ENCODE measurements at places on chromosomes 11 and 22. TPM values are rescaled to one million over a fixed set of nuclear protein-coding genes. Genes with fewer than 3 reads are reported as not detected.

DNA sequence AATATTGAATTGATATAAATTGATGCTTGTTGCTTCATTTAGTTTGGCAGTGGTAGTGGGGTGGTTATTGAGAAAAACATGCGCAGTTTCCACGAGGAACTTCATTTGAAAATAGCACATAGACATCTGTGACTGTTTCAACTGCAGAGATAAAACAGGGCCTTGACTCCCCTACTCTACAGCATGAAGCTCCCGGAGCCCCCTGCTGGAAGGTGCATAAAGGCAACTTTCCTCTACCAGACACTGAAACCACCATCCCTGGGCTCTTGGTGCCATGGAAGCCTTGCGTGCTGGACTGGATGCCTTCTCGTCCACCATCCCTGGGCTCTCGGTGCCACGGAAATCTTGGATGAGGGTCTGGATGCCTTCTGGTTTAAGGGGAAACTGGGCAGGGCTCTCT is 195.9 kb downstream of the CSNK2A3 start:
- no peaks in the 10 kb centered on the region for H3K27me3 ChIP-seq
- DNase-seq, result peak; percentile 69
- peaks cover 26% of the 10 kb centered on the region for H3K4me1 ChIP-seq
- no peak overlapping the region for H3K4me3 ChIP-seq

Gene GLB1L3
- 11.7 TPM for total RNA-seq

DNA sequence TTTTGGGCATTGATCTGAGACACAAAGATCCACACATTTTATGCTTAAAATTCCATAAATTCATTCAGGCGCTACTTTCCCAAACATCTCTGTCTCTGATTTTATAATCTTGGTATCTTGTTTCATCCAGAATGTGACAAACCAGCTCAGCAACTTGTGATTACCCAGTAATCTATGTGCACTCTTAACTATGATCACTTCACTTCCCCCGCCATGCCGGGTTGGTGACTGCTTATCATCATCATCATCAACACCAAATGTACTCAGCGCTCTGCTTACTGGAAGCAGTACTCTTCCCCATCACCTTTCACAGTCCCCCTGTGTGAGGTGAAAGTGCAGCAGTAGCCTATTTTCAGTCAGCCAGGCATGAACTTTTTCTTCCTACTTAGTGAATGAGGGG is 15.2 kb upstream of the MMP7 start:
- no peaks in the 10 kb centered on the region for H3K4me1 ChIP-seq
- DNase-seq, result no peak
- H3K27ac ChIP-seq, result no peak overlapping the region

- H3K27me3 ChIP-seq, result peaks cover 11% of the 10 kb centered on the region
- no peaks in the 10 kb centered on the region for H3K36me3 ChIP-seq
- no peak overlapping the region for H3K27ac ChIP-seq
- DNase-seq, result no peak
- no peak overlapping the region for H3K4me3 ChIP-seq
Measured at GRCh38 chr11:116415095-116415494, 357.7 kb downstream of the BUD13 start.

DNA sequence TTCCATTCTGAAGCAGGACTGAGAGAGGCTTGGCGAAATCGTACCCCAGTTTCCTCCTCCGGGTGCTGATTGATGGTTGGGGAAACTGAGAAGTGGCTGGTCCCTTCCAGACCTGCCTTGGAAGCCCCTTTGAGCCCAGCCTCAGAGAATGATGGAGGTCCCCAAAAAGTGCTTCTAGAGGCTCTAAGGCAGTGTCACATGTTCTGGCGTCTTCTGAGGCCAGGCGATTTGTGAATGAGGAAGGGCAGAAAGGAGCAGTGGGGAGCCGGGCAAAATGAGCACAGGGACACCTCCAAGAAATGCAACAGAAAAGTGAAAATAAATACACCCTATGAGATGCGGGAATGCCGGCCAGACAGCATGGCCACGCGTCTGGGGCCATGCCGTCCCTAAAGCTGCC is 1.0 kb upstream of the LIF start:
- peaks cover 34% of the 10 kb centered on the region for H3K36me3 ChIP-seq
- no peaks in the 10 kb centered on the region for H3K27me3 ChIP-seq
- peak overlapping the region; percentile 99 for H3K4me3 ChIP-seq
- DNase-seq, result no peak
- H3K4me1 ChIP-seq, result peaks cover 61% of the 10 kb centered on the region
- H3K27ac ChIP-seq, result peak overlapping the region; percentile 89

Gene C11orf24
- total RNA-seq, result 37.4 TPM

DNA sequence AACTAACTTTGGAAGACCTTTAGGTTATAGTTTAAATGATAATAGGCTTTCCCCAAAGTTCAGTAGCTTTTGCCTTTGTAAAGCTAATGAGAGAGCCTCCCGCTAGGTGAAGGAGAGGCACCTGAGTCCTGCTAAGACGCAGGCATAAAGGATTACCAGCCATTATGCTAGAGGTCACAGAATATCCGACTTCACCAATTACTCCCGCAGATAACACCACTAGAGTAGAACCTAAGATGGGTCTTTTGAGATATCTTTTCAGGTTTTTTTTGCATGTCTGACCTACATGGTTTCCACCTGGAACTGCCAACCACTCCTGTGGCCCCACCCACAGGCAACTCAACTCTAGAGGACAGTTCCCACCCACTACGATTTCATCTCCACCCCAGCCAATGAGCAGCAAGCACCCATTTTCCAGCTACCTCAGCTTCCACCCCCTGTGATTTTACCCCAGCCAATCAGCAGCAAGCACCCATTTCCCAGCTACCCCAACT is 314.3 kb downstream of the BRD1 start:
- no peaks in the 10 kb centered on the region for H3K27me3 ChIP-seq
- H3K4me1 ChIP-seq, result peaks cover 10% of the 10 kb centered on the region
- no peak for DNase-seq
- no peak overlapping the region for H3K27ac ChIP-seq
- H3K36me3 ChIP-seq, result peaks cover 31% of the 10 kb centered on the region

DNA sequence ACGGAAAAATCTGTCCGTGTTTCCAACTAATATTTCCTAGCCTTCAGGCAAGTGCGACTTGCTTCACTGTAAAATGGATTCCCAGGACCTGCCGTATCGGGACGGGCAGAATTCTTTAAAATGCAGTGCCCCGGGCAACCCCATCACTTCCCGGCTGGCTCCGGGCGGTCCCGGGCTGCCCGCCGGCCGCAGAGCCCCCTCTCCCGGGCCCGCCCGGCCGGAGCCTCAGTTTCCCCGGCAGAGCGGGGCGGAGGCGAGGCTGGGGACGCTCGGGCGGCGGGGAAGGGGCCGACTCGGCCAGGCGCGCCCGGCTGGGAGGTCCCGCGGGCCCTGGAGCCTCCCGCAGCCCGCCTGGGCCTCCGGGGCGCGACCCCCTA is 84.2 kb upstream of the WNT7B start:
- peaks cover 5% of the 10 kb centered on the region for H3K36me3 ChIP-seq
- no peaks in the 10 kb centered on the region for H3K27me3 ChIP-seq
- no peak overlapping the region for H3K4me3 ChIP-seq
- no peak for DNase-seq
- no peak overlapping the region for H3K27ac ChIP-seq

- no peaks in the 10 kb centered on the region for H3K4me1 ChIP-seq
- H3K36me3 ChIP-seq, result no peaks in the 10 kb centered on the region
- no peak overlapping the region for H3K27ac ChIP-seq
Measured at GRCh38 chr22:17575681-17576080, 12.4 kb downstream of the SLC25A18 start.

Gene POU2AF3
- not detected for total RNA-seq

- no peaks in the 10 kb centered on the region for H3K4me1 ChIP-seq
- no peak overlapping the region for H3K4me3 ChIP-seq
- H3K27ac ChIP-seq, result no peak overlapping the region
- no peaks in the 10 kb centered on the region for H3K27me3 ChIP-seq
- no peak for DNase-seq
- no peaks in the 10 kb centered on the region for H3K36me3 ChIP-seq
Measured at GRCh38 chr22:41076857-41077256, 15.5 kb upstream of the EP300 start.

- H3K36me3 ChIP-seq, result peaks cover 15% of the 10 kb centered on the region
- peak overlapping the region; percentile 76 for H3K4me3 ChIP-seq
- peaks cover 3% of the 10 kb centered on the region for H3K27me3 ChIP-seq
Measured at GRCh38 chr11:134277183-134278001, 1.2 kb downstream of the GLB1L3 start.

- no peak for DNase-seq
- H3K4me3 ChIP-seq, result no peak overlapping the region
- H3K36me3 ChIP-seq, result no peaks in the 10 kb centered on the region
Measured at GRCh38 chr11:27304514-27304913, 58.5 kb downstream of the CCDC34 start.

DNA sequence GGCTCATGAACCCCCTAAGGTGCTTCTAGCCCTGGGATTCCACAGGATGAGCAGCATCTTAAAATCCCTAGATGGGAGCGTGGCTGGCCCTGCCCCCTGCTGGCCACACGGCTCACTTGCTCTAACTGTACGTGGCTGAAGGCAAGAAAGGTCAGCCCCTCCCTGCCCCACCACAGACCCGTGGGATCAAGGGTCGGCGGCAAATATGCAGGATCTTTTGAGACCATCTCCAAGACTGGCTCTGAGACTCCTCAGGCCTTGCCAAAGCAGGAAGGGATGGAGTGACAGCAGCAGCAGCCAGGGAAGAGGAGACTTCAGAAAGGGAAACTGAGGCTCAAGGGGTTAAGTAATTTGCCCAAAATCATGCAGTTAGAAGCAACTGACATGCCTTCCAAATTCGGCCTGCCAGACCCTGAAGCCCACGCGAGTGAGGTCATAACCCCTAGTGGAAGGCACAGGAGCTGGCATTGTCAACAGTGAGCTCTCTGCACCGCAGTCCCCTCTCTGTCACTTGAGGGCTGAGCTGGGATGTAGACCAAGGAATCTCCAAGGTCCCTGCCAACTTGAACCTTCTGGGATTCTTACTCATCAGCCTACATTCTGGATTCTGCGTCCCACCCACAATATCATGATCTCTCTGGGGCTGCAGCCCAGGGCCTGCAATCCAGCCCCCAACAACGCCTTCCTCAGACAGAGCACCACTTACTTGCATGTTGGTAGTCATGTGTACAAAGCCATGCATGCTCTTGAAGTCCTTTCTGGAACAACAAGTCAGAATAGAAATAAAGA is 31.4 kb downstream of the CREB3L1 start:
- H3K27me3 ChIP-seq, result no peaks in the 10 kb centered on the region
- DNase-seq, result peak; percentile 85
- H3K4me3 ChIP-seq, result no peak overlapping the region
- no peak overlapping the region for H3K27ac ChIP-seq

Gene PHRF1
- 44.5 TPM for total RNA-seq

DNA sequence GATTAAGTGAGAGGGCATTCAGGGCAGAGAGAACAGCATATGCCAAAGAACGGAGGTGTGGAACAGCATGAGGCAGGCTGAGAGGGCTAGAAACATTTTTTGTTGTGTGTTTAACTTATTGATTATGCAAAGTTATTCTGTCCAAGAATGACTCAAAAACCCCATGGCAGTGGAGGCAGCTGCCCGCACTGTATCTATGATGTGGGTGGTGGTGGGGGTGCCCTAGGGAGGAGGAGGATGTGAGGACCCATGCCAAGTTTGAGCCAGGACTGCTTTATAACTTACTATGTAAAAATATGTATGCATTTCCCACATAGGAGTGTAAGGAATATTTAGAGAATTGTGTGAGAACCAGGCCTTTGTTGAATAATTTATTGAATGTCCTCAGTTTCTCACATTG is 85.4 kb upstream of the GNAZ start:
- H3K27me3 ChIP-seq, result peaks cover 5% of the 10 kb centered on the region
- no peak for DNase-seq
- H3K27ac ChIP-seq, result no peak overlapping the region

Gene CCDC73
- total RNA-seq, result not detected

- no peaks in the 10 kb centered on the region for H3K36me3 ChIP-seq
- H3K4me1 ChIP-seq, result no peaks in the 10 kb centered on the region
- H3K27me3 ChIP-seq, result peaks cover 7% of the 10 kb centered on the region
- no peak overlapping the region for H3K27ac ChIP-seq
- no peak overlapping the region for H3K4me3 ChIP-seq
Measured at GRCh38 chr11:35536470-35536869, 11.1 kb upstream of the PAMR1 start.

- no peak overlapping the region for H3K27ac ChIP-seq
- H3K36me3 ChIP-seq, result no peaks in the 10 kb centered on the region
- H3K27me3 ChIP-seq, result peaks cover 6% of the 10 kb centered on the region
- no peak for DNase-seq
Measured at GRCh38 chr11:117868815-117869561, 7.5 kb downstream of the FXYD6 start.

- no peaks in the 10 kb centered on the region for H3K4me1 ChIP-seq
- no peak overlapping the region for H3K4me3 ChIP-seq
- no peaks in the 10 kb centered on the region for H3K27me3 ChIP-seq
- DNase-seq, result peak; percentile 2
- no peak overlapping the region for H3K27ac ChIP-seq
- H3K36me3 ChIP-seq, result no peaks in the 10 kb centered on the region
Measured at GRCh38 chr11:2574553-2575535, 125.0 kb downstream of the KCNQ1OT1 start.

- peaks cover 16% of the 10 kb centered on the region for H3K36me3 ChIP-seq
- peak overlapping the region; percentile 91 for H3K27ac ChIP-seq
- H3K27me3 ChIP-seq, result no peaks in the 10 kb centered on the region
- DNase-seq, result peak; percentile 74
Measured at GRCh38 chr22:40463017-40463631, 92.7 kb downstream of the SGSM3 start.

Gene TMEM218
- 11.3 TPM for total RNA-seq

Gene USP47
- 43.3 TPM for total RNA-seq

Gene KCNJ4
- total RNA-seq, result not detected

DNA sequence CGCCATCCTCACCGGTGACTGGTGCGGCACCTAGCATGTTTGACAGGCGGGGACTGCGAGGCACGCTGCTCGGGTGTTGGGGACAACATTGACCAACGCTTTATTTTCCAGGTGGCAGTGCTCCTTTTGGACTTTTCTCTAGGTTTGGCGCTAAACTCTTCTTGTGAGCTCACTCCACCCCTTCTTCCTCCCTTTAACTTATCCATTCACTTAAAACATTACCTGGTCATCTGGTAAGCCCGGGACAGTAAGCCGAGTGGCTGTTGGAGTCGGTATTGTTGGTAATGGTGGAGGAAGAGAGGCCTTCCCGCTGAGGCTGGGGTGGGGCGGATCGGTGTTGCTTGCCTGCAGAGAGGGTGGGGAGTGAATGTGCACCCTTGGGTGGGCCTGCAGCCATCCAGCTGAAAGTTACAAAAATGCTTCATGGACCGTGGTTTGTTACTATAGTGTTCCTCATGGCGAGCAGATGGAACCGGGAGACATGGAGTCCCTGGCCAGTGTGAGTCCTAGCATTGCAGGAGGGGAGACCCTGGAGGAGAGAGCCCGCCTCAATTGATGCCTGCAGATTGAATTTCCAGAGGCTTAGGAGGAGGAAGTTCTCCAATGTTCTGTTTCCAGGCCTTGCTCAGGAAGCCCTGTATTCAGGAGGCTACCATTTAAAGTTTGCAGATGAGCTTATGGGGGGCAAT is 1.1 kb downstream of the NEAT1 start:
- H3K27me3 ChIP-seq, result peaks cover 6% of the 10 kb centered on the region
- peaks cover 69% of the 10 kb centered on the region for H3K36me3 ChIP-seq

Gene TRIOBP
- total RNA-seq, result 26.1 TPM

- no peaks in the 10 kb centered on the region for H3K36me3 ChIP-seq
- no peak for DNase-seq
- no peak overlapping the region for H3K27ac ChIP-seq
- H3K4me3 ChIP-seq, result peak overlapping the region; percentile 28
Measured at GRCh38 chr11:125163431-125164063, 1.0 kb upstream of the PKNOX2 start.

GRCh38 chr11:13859892-13860291 is 102.6 kb upstream of the SPON1 start:
- H3K27me3 ChIP-seq, result no peaks in the 10 kb centered on the region
- no peak overlapping the region for H3K4me3 ChIP-seq
- H3K36me3 ChIP-seq, result peaks cover 2% of the 10 kb centered on the region
